Immature natural killer cell (primary cell): ENCODE measurements at places on chromosomes 5 and 9.

- DNase-seq: no peak
- no peaks in the 10 kb centered on the region for H3K36me3 ChIP-seq
- no peak overlapping the region for H3K4me3 ChIP-seq
- H3K27ac ChIP-seq: no peak overlapping the region
- peaks cover 11% of the 10 kb centered on the region for H3K4me1 ChIP-seq
These were observed 12.0 kb upstream of the NEUROG1 start for GRCh38 chr5:135547590-135548254.

- peaks cover 16% of the 10 kb centered on the region for H3K36me3 ChIP-seq
- no peak for DNase-seq
- no peaks in the 10 kb centered on the region for H3K27me3 ChIP-seq
- no peak overlapping the region for H3K27ac ChIP-seq
- H3K4me1 ChIP-seq: no peaks in the 10 kb centered on the region
These were observed 76.8 kb downstream of the SPEF2 start for GRCh38 chr5:35694481-35694880.

GRCh38 chr9:16322849-16323248 lies 547.6 kb downstream of the BNC2 start:
- no peaks in the 10 kb centered on the region for H3K4me1 ChIP-seq
- DNase-seq: no peak
- H3K27ac ChIP-seq: no peak overlapping the region
- no peak overlapping the region for H3K4me3 ChIP-seq
- peaks cover 2% of the 10 kb centered on the region for H3K27me3 ChIP-seq

DNA sequence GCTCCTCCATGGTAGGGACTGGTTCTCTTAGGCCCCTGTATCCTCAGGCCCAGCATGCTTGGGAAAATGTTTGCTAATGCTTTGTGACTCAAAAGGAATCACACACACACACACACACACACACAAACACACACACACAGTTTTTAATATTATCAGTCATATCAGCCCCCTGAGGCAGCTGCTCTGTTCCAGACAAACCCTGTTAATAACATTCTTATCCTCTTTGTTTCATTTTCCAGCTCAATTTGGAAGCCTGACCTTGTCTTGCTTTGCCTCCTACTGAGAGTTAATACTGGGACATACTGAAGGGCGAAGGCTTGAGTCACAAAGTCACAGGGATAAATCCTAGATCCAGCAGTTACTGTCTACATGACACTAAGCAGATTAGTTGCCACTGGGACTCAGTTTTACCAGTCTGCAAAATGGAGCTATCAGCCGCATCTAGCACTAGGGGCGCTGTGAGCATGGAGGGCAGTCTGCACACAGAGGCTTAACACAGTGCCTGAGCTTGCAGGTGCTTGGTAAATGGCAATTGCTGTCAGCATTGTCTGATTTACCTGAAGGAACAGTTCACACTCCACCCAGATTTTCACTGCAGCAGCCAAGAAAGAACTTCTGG lies 37.1 kb upstream of the KCNMB1 start:
- peaks cover 1% of the 10 kb centered on the region for H3K27me3 ChIP-seq
- DNase-seq: no peak
- no peak overlapping the region for H3K4me3 ChIP-seq

DNA sequence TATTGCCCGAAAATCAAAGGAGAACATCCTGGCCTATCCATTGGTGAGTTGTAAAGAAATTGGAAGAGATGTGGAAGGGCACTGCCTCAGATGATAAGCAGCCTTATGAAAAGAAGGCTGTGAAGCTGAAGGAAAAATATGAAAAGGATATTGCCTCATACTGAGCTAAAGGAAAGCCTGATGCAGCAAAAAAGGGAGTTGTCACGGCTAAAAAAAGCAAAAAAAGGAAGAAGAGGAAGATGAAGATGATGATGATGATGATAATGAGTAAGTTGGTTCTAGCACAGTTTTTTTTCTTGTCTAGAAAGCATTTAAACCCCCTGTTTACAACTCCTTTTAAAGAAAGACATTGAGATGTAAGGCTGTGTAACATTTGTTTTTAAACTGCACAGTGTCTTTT lies 59.8 kb upstream of the ZBED3 start:
- H3K4me1 ChIP-seq: no peaks in the 10 kb centered on the region
- no peak overlapping the region for H3K27ac ChIP-seq
- DNase-seq: no peak
- no peak overlapping the region for H3K4me3 ChIP-seq
- H3K27me3 ChIP-seq: peaks cover 2% of the 10 kb centered on the region

DNA sequence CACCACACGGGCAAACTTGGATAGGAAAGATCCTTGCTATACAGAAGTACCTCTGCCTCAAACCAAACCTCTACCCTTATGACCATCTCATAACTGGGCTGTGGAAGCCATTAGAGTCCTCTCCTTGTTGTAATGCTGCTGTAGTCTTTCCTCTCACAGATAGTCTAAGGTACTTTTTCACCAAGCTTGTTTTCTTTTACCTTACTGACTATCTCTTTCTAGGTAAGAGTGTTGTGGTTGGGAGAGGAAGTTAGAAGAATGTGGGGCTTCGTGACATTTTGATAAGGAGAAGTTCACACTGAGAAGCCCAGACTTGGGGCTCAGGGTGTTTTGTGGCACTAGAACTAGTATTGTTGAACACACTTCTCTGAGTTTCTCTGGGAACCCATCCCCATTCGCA lies 8.9 kb downstream of the CFAP95 start:
- H3K27ac ChIP-seq: no peak overlapping the region
- H3K36me3 ChIP-seq: no peaks in the 10 kb centered on the region
- DNase-seq: no peak
- no peaks in the 10 kb centered on the region for H3K27me3 ChIP-seq
- H3K4me3 ChIP-seq: no peak overlapping the region

GRCh38 chr5:126107381-126107780 lies 315.8 kb upstream of the GRAMD2B start:
- no peak overlapping the region for H3K27ac ChIP-seq
- H3K4me3 ChIP-seq: no peak overlapping the region
- H3K36me3 ChIP-seq: no peaks in the 10 kb centered on the region

- H3K27ac ChIP-seq: no peak overlapping the region
- H3K4me3 ChIP-seq: no peak overlapping the region
- H3K36me3 ChIP-seq: peaks cover 8% of the 10 kb centered on the region
- no peak for DNase-seq
- H3K4me1 ChIP-seq: no peaks in the 10 kb centered on the region
These were observed 75.7 kb downstream of the PJA2 start for GRCh38 chr5:109334056-109334455.

DNA sequence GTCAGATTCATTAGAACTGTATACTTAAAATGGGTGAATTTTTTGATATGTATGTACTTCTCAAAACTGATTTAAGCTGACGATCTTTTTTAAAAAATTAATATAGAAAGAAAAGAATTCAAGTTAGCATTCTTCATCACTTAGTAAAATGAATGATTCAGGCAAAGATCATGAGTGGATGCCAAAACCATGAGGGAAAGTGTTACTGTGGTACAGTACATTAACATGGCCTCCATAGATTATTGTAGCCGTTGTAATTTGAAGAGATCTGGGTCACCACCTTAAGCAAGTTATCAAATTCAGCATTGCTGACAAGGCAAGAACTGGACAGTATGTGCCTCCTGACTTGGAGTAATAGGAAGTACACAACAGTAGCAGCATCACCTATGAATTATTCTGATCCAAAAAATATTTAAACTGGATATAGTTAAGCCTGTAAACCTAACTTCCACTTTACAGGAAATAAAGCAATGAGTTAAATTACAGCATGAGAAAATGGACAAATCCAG lies 29.7 kb downstream of the C9orf85 start:
- H3K4me3 ChIP-seq: no peak overlapping the region
- peaks cover 17% of the 10 kb centered on the region for H3K4me1 ChIP-seq
- no peaks in the 10 kb centered on the region for H3K36me3 ChIP-seq
- H3K27me3 ChIP-seq: no peaks in the 10 kb centered on the region

- H3K27me3 ChIP-seq: peaks cover 42% of the 10 kb centered on the region
- H3K4me1 ChIP-seq: peaks cover 87% of the 10 kb centered on the region
- peak overlapping the region; percentile 99 for H3K27ac ChIP-seq
- H3K36me3 ChIP-seq: no peaks in the 10 kb centered on the region
- no peak for DNase-seq
These were observed 4.3 kb downstream of the B4GALT1 start for GRCh38 chr9:33162721-33163311.

DNA sequence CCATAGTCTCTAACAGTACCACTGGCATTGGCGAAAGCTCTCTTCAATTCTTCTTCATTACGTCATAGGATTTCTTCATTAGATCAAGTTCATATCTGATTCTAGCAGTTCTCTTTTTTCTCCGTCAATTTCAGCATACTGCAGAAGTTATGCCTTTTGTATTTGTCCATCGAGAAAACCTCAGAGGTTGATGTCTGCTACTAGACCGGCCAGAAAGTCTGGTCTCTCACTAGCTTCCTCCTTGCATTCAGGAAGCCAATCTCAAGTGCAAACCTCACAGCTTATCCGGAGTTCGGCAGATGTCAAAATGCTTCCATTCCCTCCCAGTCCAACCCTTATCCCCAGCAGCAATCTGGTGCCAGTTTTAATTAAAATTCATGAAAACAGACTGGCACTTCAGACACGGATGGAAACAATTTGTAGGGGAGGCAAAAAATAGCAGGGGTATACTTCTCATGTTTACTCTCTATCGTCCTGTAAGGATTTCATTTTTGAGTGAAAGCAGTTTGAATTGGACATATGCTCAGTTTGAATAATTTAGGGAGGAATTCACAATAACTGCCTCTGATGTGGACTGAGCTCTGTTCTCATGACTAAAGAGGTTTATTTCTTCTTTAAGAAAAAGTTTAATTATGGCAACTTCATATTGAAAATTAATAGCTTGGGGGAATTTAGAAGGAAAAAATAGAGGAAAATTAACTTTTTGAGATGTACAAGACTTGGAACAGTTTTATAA lies 56.4 kb upstream of the TMC1 start:
- no peak overlapping the region for H3K27ac ChIP-seq
- no peaks in the 10 kb centered on the region for H3K36me3 ChIP-seq
- H3K4me3 ChIP-seq: peak overlapping the region; percentile 78
- DNase-seq: peak; percentile 8

DNA sequence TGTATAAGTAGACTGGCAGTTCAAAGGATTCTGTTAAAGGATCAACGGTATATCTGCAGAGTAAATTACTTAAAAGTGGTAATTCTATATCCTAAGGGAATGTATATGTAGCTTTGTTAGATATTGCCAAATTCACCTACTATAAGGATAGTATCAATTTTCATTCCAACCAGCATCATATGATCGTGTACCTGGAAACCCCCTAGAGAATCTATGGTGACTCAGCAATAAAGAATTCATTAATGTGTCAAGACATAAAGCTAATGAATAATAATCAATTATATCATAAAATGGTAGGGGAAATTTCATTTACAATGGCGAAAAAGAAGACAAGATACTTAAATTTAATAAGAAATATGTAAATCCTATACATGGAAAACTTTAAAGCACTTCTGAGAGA lies 234.1 kb upstream of the ACTBL2 start:
- DNase-seq: no peak
- H3K4me3 ChIP-seq: no peak overlapping the region
- H3K4me1 ChIP-seq: no peaks in the 10 kb centered on the region
- H3K27me3 ChIP-seq: no peaks in the 10 kb centered on the region

DNA sequence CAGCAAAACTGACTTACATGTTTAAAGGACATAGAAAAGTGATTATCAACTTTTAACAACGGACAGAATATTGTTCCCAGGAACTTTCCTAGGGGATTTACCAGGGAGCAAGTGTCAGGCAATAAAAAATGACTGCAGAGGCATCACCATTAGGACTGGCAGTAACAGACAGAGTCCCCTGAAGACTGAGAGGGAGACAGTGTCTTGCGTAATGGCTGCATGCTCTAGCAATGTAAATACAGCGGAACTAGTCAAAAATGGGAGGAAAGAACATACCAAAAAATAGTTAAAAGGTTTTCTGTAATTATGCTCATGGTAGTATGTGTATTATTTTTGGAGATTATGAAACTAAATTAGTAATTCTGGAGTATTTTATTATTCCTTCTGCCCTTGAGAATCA lies 181.8 kb downstream of the CRB2 start:
- peaks cover 35% of the 10 kb centered on the region for H3K4me1 ChIP-seq
- no peaks in the 10 kb centered on the region for H3K27me3 ChIP-seq
- H3K4me3 ChIP-seq: no peak overlapping the region
- DNase-seq: no peak
- H3K36me3 ChIP-seq: peaks cover 7% of the 10 kb centered on the region

GRCh38 chr5:78886341-78887230 lies 98.5 kb downstream of the ARSB start:
- no peak overlapping the region for H3K4me3 ChIP-seq
- no peak overlapping the region for H3K27ac ChIP-seq
- no peak for DNase-seq
- peaks cover 25% of the 10 kb centered on the region for H3K4me1 ChIP-seq
- peaks cover 13% of the 10 kb centered on the region for H3K36me3 ChIP-seq

DNA sequence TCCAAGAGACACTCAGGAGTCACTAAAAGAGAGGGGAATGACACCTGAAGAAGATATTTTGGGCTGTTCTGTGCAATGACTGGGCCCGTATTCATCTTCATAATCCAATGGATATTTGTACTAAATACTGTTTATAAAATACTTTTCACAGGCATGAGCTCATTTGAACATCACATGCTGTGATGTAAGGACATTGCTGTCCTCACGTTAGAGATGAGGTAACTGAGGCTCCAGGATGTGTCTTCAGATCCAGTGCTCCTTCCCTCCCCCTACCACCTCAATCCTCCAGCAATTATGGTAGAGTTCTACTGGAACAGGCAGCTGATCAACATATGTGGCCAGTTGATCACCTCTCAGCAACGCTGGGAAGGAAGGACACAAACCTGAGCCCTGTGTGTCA lies 139.4 kb upstream of the OSMR start:
- H3K4me1 ChIP-seq: no peaks in the 10 kb centered on the region
- no peaks in the 10 kb centered on the region for H3K36me3 ChIP-seq
- DNase-seq: no peak
- no peak overlapping the region for H3K4me3 ChIP-seq
- H3K27ac ChIP-seq: no peak overlapping the region

GRCh38 chr5:9222054-9222976 lies 323.6 kb downstream of the SEMA5A start:
- no peak for DNase-seq
- H3K4me1 ChIP-seq: no peaks in the 10 kb centered on the region
- H3K36me3 ChIP-seq: no peaks in the 10 kb centered on the region
- H3K27me3 ChIP-seq: peaks cover 2% of the 10 kb centered on the region

- H3K4me3 ChIP-seq: no peak overlapping the region
- no peaks in the 10 kb centered on the region for H3K27me3 ChIP-seq
- H3K27ac ChIP-seq: no peak overlapping the region
- DNase-seq: no peak
These were observed 6.8 kb downstream of the NNT start for GRCh38 chr5:43609752-43610151.

- no peak overlapping the region for H3K4me3 ChIP-seq
- no peaks in the 10 kb centered on the region for H3K36me3 ChIP-seq
These were observed 53.3 kb downstream of the PCA3 start for GRCh38 chr9:76817489-76817888.

- no peaks in the 10 kb centered on the region for H3K36me3 ChIP-seq
- no peak for DNase-seq
- H3K4me3 ChIP-seq: no peak overlapping the region
These were observed 1043.2 kb upstream of the WWC1 start for GRCh38 chr5:167248257-167248656.
